NCI-H187 treated with DMSO at 0.1 percent for 48 hours (cell line): ENCODE measurements at places on chromosomes 7 and 10.

DNA sequence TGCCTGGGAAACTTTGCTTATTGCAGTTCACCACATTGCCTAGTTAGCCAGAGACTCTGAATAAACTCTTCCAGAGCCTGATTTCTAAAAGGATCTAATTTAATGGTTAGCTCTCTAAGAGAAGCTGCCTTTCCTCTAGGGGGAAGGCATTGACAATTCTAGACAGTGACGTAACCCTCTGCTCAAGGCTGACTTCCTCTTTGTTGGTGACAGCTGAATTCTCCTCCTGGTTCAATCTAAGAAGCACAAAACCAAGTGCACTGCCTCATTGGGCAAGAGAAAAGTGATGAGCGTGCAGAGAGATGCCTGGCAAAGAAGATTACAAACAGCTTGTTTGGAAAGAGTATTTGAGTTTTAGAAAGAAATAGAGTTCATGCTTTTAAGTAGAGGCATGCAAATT, 102.7 kb downstream of the MACC1 start:
- no peak for DNase-seq

DNA sequence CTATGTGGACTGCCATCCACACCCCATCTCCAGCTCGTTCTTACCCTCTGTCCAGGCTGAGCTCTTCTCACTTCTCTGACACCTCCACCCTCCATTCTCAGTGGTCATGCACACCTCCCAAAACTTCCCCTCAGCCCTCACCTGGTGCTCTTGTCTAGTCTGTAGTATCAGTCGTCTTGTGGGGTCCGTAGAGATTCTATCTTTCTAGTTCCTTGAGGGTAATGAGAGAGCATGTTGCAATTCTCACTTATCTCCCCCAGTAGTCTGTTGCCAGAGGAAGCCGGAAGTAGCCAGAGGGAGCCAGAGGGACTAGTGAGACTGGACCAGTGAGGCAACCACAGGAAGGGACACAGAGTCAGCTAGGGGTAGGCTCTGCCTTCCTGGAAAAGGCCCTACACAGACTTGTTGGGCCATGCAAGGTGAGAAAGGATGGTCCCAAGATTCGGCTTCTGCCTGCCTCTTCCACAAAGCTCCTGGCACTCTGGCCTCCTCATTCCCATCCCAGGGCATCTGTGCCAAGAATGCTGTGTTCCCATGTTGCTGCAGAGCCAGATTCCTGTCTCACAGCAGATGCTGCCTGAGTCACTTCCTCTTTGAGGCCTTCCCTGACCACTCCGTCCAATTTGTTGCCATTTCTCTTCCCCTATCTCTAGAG, 50.6 kb upstream of the DUSP5 start:
- DNase-seq: no peak

GRCh38 chr7:105613611-105614330, 32.5 kb upstream of the EFCAB10 start:
- DNase-seq: no peak

- no peak for DNase-seq
Measured at GRCh38 chr10:51896849-51897248, 197.5 kb upstream of the CSTF2T start.

GRCh38 chr7:119572132-119572531, 700.8 kb upstream of the KCND2 start:
- DNase-seq: no peak

DNA sequence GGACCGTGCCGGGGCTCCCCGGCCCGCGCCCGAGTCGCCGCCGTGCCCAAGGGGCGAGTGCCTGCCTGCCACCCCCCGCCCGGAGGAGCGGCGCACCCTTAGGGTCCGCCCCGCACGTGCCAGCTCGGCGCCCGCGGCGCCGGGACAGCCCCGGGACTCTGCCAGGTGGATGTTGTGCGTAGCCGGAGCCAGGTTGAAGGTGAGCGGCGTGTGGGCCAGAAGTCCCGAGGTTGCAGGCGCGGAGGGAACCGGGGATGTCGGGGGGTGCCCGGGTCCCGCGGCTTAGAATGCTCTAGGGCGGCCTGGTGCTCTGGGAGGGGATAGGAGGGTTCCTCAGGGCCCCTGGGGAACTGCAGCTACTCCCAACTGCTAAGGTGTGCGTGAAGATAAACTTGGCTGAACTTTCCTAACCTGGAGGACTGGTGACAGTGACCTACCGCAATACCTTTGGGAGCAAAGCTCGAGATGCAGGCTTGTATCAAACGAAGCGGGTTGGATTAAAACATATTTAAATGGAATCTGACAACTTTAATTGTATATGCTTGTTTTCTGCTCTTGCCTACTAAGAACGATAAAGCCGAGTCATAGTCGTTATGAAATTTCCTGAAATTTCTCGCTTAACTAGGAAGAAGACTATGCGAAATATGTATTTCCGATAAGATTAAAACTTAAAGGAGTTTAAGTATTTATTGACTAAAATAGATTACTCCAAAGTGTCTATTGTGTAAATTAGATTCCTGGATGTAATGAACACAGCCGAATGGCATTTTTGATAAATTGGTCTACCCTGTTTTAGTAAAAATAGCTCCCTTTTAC, at the start of gene CUX1:
Gene CUX1 (plus strand): TSS at position 156 of the 816 bp plus-strand sequence. CDS start 14 bp downstream, at position 170.
- no peak for DNase-seq

- no peak for DNase-seq
Measured at GRCh38 chr10:110042181-110042580, 34.4 kb downstream of the ADD3 start.

- DNase-seq: no peak
Measured at GRCh38 chr10:92742331-92743228, 52.8 kb downstream of the HHEX start.

GRCh38 chr7:121000081-121000983, 11.8 kb downstream of the CPED1 start:
- DNase-seq: no peak

- DNase-seq: no peak
Measured at GRCh38 chr7:135755351-135755753, 6.7 kb upstream of the FAM180A start.

DNA sequence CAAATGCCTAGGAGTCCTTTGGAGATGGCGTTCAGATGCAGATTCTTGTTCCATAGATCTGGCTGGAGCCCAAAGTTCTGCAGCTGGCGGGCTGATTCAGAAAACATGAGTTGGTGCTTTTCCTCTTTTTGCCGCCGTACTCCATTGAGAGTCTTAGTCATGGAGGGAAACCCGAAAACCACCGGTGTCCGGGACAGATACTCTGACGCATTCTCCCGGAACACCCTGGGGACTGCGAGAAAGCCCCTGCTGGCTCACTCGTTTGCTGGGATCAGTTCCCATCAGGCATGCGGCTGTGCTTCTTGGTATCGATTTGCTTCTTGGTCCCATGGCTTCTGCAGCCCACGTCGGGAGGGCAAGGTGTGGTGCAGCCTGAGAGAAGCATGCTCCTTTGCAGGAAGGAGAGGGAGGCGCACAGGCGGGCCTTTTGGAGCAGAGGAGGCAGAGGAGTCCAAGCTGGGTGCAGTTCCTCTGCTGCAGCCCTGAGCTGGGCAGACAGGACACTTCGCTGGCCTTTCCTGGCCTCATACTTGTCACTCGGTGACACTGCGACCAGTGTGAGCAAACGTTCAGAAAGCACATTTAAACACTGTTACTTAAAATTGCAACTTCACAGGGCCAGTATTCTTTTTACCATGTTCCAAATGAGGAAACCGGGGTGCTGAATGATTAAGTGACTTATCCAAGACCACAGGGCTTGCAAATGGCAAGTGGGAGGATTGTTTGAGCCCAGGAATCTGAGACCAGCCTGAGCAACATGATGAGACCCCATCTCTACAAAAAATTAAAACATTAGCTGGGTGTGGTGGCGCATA, 30.6 kb upstream of the PFKFB3 start:
- no peak for DNase-seq

GRCh38 chr10:33196710-33197491, 137.6 kb downstream of the NRP1 start:
- no peak for DNase-seq

- DNase-seq: no peak
Measured at GRCh38 chr10:49165821-49166483, 22.2 kb downstream of the TMEM273 start.

DNA sequence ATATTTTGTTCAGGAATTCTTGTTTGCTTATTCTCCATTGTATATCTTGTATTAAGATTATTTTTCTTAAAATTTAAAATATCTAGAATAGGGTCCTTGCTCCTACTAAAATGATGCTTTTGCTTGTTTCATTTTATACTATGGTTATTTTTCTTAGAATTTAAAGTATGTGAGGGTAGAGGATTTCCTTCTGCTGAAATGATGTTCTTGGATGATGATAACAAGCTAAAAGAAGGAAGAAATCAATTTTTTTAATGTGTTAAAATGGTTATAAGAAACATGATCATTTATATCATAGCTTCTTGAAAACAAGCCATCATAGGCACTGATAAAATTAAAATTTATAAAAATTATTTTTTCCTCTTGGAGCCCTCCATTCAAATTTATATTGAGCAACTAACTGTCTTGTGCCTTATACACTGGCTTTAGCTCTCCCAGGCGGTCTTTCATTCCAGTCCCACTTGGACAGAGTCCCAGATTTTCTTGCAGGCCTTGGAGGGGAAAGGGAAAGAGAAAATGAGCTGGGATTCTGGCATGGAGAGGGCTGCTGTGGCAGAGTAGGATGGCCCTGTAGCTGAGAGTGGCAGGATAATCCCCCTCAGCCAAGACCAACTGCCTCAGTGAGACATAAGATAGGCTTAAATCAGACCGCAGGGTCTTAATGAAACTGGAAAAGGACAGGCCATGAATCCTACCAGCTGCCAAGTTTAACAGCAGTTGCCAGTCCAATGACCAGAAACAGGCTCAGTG, 60.2 kb downstream of the DNAJB9 start:
- DNase-seq: no peak

- no peak for DNase-seq
Measured at GRCh38 chr10:118610577-118610976, 15.1 kb upstream of the PRLHR start.
